ENCODE measurements at places on chromosomes 5 and 9. TPM values are rescaled to one million over a fixed set of nuclear protein-coding genes. Genes with fewer than 3 reads are reported as not detected.

The FOXE1 gene
- not detected for total RNA-seq

The SHC3 gene
- total RNA-seq, result 13.2 TPM

The S100Z gene
- 1.2 TPM for total RNA-seq

The CDKN2AIPNL gene
- 14.5 TPM for total RNA-seq

The IGIP gene
- 17.7 TPM for total RNA-seq

The TMOD1 gene
- total RNA-seq, result 7.9 TPM

The CAVIN4 gene
- total RNA-seq, result 1.7 TPM

DNA sequence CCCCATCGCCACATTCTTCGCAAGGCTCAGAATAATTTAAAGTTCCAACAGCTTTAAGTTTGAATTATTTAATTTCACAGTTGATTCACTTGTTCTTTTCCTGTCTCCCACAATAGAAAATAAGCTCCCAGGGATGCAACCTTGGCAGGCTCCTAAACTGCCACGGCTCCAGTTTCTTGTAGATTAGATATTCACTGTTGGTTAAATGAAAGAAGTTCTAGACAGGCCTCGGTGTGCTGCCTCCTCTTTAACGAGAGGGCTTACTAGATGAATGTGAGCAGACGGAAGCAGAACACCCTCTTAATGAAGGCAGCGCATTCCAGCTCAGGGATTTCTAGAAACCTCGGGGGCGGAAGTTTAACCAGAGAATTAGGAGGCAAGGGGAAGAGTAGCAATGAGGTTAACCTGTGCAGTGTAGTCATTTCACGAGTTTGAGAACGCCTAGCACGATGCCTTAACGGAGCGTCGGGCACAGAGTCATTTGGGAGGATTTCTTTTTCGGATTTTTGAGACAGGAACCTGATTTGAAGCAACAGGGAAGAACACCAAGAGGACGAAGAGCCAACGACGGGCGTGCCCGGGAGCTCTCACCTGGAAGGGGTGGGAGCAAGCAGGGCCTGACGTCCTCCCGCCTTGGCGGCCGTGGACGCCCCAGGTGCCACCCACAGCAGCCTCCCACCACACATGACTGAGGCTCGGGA is 637 bp upstream of the SMC5 start:
- peak; percentile 83 for DNase-seq

GRCh38 chr9:14312719-14313377 is 1.1 kb downstream of the NFIB start:
- DNase-seq, result peak; percentile 60

- peak; percentile 53 for DNase-seq
Measured at GRCh38 chr5:118637947-118638670, 350.2 kb downstream of the DTWD2 start.

GRCh38 chr5:80239680-80240367 is 16.0 kb downstream of the SERINC5 start:
- DNase-seq, result no peak

DNA sequence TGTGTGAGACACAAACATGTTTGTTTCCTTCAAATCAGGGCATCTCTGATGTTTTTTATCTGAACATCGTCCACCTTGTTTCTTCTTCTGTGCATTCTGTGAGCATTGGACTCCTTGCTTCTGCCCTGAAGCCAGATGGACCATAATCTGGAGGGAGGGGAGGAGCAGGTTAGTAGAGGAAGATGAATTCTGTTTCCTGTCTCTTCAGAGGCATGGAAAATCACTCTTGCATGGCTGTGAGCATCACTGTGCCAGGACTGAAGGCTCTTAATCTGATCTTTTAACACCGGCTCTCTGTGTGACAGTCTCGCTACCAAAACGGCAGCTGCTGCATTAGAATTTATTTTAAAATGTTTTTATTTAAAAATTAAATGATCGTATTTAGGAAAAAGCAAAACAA is 43.3 kb downstream of the TLE4 start:
- no peak for DNase-seq

DNA sequence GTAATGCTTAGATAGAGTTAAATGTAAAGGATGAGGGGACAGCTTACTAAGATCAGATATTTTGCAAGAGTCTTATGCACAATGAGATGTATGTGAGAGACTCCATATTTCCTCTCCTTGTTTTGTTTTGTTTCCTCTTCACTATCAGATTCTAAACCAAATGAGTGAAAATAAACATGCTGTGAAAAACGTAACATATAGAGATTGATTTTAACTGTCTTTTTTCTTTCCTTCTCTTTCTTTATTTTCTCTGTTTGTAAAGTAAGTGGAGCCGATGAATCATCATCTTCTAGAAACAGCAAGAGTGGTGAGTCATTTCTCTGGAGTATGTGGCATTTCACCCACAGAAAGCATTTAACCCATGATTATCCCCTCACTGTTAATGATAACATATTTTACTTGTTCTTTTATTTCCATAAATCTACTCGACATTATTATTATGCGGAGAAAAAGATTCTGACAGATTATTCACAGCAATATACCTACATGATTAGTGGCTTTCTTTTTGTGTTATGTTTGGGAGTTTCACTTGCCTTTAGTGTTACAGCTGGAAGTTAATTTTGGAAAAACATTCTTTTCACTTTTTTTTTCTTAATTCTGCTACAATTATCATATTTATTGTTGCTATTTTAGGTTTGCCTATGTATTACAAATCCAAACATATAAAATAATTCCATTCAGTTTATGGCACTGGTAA is 2.1 kb upstream of the ANXA1 start:
- DNase-seq, result no peak

- no peak for DNase-seq
Measured at GRCh38 chr5:161686881-161687280, 1.4 kb downstream of the GABRA6 start.

DNA sequence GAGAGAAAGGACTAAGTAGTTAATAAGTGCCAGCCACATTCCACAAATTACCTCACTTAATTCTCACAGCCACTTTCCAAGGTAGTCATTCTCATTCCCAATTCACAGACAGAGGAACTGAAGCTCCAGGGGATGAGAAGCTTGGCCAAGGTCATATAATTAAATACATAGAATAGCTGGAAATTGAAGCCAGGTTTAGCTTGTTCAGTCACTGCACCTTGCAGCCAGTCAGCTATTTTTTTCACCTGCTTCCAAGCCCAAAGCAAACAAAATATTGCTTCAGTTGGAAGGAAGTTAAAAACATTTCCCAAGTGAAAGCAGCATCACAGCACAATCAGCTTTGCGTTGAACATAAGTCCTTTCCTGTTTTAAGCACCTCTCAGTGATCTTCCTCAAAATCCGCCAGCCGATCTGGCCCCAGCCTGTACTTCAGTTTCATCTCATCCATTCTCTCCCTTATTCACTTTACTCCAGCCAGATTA is 4.8 kb downstream of the ALDH1A1 start:
- DNase-seq, result no peak

DNA sequence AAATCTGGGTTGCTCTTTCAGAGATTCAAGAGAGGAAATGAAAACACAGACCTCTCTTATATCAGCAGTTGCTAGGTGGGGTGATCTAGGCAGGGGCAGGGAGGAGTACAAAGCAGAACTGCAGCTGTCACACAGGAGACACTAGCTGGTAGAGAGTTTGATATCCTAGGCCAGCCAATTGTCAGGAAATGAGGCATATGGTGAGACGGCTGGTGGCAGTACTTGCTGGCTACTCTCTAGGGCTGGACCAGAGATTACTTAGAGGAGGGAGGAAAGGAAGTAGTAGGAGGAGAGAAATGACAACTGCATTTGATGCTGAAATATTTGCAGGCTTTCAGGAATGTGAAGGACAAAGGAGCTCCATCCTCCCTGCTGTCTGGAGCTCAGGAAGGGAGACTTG is 113.8 kb downstream of the TRIM32 start:
- no peak for DNase-seq

DNA sequence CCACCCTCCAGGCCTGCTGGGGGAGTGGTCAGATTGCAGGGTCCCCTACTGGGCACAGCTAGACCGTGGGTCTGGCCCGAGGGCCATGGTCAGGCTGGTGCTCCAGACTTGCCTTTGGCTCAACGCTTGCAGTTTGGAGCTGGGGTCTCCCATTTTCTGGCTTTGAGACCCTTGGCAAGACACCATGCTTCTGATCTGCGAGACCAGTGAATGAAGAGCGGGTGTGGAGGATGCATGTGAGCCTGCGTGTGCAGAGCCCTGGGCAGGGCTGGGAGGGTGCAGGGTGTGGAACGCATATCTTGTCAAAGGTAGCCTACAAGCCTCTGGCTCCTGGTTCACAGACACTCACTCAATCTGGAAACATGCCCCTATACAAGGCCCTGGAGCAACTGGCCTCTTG is 6.1 kb upstream of the MRNIP start:
- DNase-seq, result no peak

DNA sequence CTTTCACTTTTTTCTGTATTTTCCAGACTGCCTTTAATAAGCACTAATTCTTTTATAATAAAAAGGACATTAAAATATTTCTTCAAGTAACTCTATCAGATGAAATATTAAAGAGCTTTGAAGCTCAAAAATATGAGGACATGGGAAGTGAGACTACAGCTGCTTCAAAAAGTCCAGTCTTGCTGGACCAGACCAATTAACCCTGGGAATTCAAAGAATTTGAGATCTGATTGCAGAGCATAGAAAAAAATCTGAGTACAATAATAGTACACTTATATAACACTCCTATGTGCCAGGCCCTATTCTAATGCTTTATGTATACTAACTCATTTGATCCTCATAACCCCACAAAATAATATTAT is 9.8 kb downstream of the TMEM245 start:
- no peak for DNase-seq

DNA sequence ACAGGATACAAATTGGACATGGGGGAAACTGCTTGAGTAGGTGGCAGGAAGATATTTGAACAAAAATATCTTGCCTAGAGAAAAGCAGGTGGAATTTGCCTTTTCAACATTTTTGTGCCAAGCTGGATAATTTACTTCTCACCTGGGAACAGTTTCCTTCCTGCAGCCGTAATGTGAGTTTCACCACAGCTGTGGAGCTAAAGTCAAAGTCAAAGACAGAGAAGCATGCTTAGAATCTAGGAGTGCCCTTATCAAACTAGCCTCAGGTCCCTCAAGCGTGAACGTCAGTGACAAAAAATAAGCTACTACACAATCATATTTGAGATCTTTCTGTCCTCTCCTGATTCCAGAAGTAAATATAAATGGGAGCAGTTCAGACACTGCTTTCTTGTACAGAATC is 588.9 kb downstream of the MAT2B start:
- DNase-seq, result no peak

- no peak for DNase-seq
Measured at GRCh38 chr5:93800988-93801811, 59.8 kb upstream of the POU5F2 start.

DNA sequence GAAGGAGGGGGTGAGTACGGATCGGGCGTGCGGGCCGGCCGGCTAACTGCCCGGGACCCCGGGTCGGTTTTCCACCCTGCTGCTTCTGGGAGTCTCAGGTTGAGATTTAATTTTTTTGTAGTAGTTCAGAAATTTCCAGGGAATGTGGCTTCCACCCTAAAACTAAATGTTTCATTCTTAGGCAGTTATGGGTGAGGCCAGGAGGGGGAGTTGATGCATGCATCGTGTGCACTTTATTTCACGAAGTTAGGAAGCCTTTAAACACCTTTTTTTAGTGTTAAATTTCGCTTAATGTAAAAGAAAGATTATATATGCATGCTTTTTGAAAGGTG is 905 bp downstream of the CDK9 start:
- no peak for DNase-seq

DNA sequence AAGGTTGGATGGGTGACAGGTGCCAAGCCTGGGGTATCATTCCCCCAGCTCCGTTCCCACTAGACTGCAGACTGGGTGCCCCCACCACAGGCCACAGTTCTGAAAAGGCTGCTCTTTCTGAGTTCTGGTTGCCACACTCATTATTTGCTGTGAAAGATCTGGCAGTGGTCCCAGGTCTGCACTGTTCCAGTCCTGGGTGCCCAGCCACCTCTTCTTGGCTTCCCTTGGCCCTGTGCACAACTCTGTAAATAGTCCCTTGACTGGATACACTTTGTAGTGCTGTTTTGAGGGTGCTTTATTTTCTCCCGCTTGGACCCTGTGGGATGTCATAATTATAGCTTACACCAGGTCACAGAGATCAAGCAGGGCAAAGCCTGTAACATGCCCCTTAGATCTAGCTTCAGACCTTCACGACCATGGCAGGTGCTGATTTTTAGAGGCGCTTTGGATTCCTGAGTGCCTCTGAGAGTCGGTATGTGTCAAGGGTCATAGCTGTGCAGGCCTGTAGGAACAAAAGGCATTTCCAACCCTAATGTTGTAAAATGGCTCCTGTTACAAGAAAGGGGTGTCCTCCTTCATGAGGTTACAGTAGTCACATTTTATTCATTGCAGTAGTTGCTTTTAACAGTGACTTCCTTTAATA is 344.9 kb downstream of the ICE1 start:
- DNase-seq, result peak; percentile 49

GRCh38 chr5:1830571-1831228 is 29.5 kb downstream of the NDUFS6 start:
- no peak for DNase-seq

GRCh38 chr5:167905919-167906853 is 385.3 kb upstream of the WWC1 start:
- DNase-seq, result no peak

DNA sequence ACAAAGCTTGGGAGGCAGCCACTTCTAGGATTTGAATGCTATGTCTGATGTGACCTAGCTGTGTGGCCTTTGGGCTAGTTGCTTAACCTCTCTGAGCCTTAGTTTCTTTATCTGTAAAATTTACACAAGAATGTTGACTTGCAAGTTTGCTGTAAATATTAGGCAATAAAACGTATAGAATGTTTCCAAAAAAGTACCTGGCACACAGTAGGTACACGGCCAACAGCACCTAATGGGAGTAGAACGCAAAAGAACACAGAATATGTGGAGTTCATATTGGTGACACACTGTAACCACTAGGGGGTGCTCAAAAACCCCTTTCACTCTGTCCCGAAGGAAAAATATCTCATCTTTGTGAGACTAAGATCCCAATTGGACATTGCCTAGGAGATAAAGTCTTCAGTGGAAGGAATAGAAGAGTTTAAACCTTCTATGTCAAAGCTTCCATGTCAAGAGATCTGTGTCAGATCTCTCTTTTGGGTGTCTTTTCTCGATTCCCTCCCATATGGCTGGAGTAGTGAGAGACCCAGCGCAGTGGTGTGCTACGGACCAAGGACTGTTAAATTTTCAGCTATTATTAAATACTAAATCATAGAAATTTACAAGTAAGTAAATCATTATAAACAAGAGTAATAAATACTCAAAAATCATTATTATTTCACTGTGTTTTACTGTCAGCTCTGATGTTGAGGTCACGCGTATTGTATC is 145.4 kb upstream of the RAD23B start:
- DNase-seq, result no peak
